ENCODE measurements at places on chromosomes 13 and 19.

DNA sequence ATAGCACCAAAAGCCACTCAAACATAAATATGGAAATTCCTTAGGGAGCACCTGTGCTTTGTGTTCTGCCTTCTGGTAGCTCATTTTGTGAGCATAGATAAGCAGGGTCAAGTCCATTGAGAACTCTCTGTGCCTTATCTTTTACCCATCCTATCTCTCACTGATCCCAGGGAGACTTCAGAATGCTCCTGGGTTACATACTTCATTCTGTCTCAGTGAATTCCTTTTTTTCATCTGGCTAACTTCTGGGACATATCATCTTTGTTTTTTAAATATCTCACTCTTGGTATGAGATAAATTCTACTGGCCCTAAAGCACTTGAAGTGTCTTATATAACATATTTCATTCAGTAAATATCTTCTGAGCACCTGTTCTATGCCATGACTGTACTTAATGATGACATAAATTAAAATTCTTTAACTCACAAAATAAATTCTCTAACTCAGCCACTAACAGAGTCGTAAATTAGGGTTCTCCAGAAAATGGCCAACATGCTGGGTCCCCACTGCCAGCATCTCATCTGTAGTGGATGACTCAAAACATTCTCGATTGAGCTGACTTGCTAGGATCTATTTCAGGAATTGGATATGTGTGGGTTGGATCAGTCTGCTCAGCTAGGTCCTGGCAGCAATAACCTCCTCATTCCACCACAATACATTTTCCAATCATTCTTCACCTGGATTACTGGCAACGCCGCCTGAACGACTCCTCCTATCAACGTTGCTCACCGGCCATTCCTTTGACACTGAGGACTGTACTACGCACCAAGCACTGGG is 170.2 kb downstream of the FOXO1 start:
- DNase-seq = no peak

GRCh38 chr19:45814851-45815480 is at the start of gene RSPH6A:
Gene RSPH6A (minus strand): TSS chr19:45815308. CDS start chr19:45815176, 132 bp downstream.
- no peak for DNase-seq

- DNase-seq = no peak
Observed at GRCh38 chr19:40305403-40305802, 20.3 kb upstream of the AKT2 start.

DNA sequence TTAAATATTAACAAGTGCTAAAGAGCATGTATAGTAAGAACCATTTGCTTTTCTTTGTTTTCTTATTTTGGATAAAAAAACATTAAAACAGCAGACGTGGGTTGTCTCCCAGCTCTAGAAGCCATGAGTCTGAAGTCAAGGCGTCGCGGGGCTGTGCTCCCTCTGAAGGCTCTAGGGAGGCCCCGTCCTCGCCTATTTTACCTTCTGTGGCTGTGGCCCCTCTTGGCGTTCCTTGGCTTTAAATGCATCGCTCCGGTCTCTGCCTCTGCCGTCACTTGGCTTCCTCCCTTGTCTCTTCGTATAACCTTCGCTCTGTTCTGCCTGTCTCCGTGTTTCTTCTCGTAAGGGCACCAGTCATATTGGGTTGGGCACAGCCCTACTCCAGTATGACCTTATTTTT is 75.3 kb downstream of the ING1 start:
- DNase-seq = no peak

DNA sequence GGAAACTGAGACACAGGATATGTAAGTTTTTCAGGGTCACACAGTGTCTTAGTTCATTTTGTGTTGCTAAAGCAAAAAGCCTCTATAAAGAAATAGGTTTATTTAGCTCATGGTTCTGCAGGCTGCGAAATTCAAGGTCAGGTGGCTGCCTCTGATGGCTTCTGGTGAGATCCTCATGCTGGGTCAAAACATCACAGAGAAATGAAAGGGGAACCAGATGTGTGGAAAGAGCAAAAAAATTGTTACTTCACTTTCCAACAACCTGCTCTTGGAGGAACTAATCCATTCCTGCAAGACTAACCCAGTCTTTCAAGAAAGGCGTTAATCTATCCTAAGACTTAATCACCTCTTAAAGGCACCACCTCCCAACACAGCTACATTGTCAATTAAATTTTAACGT is 64.2 kb upstream of the UBL3 start:
- no peak for DNase-seq

DNA sequence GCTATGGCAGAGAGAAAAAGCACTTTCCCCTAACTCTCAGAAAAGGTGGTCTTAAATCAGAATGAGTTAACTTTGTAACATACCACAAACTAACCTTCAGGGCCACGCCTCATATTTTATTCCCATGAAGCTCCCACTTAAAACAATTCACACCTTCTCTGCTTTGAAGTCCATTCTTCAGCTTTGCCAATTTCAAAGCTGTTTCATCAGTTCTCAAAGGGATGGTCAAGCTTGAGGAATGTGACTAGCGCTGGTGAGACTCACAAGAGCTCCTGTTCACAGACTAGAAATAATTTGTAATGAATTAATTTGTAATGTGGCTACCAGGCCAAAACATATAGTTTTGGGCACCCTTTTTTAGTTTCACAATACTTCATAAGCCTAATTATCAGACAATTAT is 68.2 kb downstream of the STK24 start:
- no peak for DNase-seq

- DNase-seq = no peak
Observed at GRCh38 chr13:87042946-87043345, 628.2 kb upstream of the SLITRK5 start.

GRCh38 chr19:7981199-7981598 is 24.2 kb downstream of the ELAVL1 start:
- DNase-seq = no peak

DNA sequence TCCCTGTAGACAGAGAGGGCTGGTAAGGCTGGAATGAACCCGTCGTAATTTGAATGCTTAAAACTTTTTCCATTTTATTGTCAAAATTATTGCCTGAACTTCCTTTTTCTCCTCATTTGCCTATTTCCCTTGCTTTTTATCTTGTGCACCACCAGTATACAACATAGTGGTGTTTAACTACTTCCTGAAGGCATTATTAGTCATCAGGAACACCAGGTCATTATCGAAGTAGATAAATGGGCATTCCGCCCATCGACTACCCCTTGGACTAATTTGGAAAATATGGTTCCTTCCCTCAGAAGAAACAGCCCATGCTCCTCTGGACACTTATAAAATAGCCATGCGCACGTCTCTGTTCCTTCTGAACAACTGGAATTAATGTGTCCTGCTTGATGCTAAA is 232.1 kb downstream of the TM9SF2 start:
- no peak for DNase-seq

GRCh38 chr19:3396881-3397265 is 30.5 kb downstream of the NFIC start:
- DNase-seq = no peak

GRCh38 chr19:34305221-34306083 is 51.1 kb downstream of the GARRE1 start:
- no peak for DNase-seq

- DNase-seq = no peak
Observed at GRCh38 chr19:27905074-27905473, 1307.9 kb downstream of the UQCRFS1 start.

GRCh38 chr19:29517946-29518345 is 7.8 kb upstream of the VSTM2B start:
- DNase-seq = no peak

- DNase-seq = no peak
Observed at GRCh38 chr13:42333613-42334328, 61.8 kb downstream of the AKAP11 start.

- no peak for DNase-seq
Observed at GRCh38 chr19:30073152-30074000, 131.3 kb downstream of the URI1 start.

GRCh38 chr19:5407356-5407755 is 47.9 kb upstream of the ZNRF4 start:
- no peak for DNase-seq

DNA sequence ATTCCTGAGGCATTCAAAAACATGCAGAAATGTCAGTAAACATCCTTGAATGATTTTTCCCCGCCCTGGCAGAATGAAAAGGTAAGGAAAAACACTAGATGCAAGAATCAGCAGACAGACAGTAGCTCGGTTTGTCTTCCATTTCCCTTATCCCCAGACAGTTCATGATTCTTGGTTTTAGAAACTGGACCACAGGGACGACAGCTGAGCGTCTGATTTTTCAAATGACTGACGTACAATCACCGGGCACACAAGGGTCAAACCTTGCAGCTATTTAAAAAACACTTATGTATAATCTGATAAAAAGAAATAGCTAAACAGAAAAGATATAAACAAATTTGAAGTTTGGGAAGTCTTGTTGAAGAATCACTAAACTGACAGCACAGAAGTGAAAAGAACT is 47.1 kb downstream of the DCLK1 start:
- DNase-seq = no peak

DNA sequence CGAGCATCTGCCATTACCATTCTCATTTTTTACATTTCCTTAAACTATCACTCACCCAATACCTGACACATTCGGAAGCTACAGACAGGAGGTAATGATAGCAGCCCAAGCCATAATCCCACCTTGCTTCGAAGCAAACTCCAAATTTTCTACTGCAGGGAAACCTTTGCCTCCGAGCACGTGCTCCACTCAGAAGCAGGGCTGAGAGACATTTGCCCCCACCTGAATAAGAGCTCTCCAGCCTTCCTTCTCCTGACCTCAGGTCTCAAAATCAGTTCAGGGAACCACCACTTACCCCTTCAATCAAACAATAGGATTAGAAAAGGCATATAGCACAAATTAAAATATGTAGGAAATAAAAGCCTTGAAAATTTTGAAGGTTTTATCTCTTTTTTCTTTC is 2.3 kb upstream of the DACH1 start:
- DNase-seq = no peak

Measured in cortex of kidney (tissue), 1 donor.